ENCODE measurements at places on chromosomes 4 and X. TPM values are rescaled to one million over a fixed set of nuclear protein-coding genes. Genes with fewer than 3 reads are reported as not detected.

DDIT4L gene
- total RNA-seq = 1.3 TPM

CFAP99 gene
- 12.1 TPM for total RNA-seq

DOK7 gene
- total RNA-seq = 2.7 TPM

GASK1B gene
- total RNA-seq = 36.6 TPM

CYLC1 gene
- total RNA-seq = not detected

UGT2B11 gene
- not detected for total RNA-seq

CENPE gene
- total RNA-seq = 6.5 TPM

HCFC1 gene
- total RNA-seq = 59.4 TPM

HTN3 gene
- total RNA-seq = not detected

GPR82 gene
- total RNA-seq = 1.1 TPM

TLR10 gene
- total RNA-seq = 4.4 TPM

CLCN4 gene
- total RNA-seq = 9.3 TPM

SPANXB1 gene
- not detected for total RNA-seq

SLITRK2 gene
- total RNA-seq = 1.2 TPM

FAM9B gene
- not detected for total RNA-seq

AKAP4 gene
- not detected for total RNA-seq

TMEM35A gene
- total RNA-seq = 6.4 TPM

ATP2B3 gene
- 0.54 TPM for total RNA-seq

ARHGEF38 gene
- 55.0 TPM for total RNA-seq

NLGN4X gene
- total RNA-seq = 5.0 TPM

PHOX2B gene
- total RNA-seq = not detected

ADH1C gene
- total RNA-seq = 6.9 TPM

TRPC5OS gene
- not detected for total RNA-seq

SH3RF1 gene
- 33.1 TPM for total RNA-seq

HERC6 gene
- 21.7 TPM for total RNA-seq

UCHL1 gene
- total RNA-seq = 6.9 TPM

STS gene
- 10.6 TPM for total RNA-seq

CDKL2 gene
- 16.3 TPM for total RNA-seq

C1QTNF7 gene
- total RNA-seq = 3.1 TPM

TSPAN5 gene
- 8.8 TPM for total RNA-seq

NEIL3 gene
- total RNA-seq = 2.0 TPM

SYN1 gene
- total RNA-seq = 1.3 TPM

HPGD gene
- total RNA-seq = 144 TPM

PRPS2 gene
- total RNA-seq = 27.4 TPM

NDST3 gene
- total RNA-seq = not detected

DMRTC1 gene
- total RNA-seq = not detected

NRK gene
- total RNA-seq = 0.28 TPM

KLKB1 gene
- 0.31 TPM for total RNA-seq

All from lung (tissue), 17 donors.